NCI-H69 (cell line): ENCODE measurements at places on chromosomes 3 and 15.

DNA sequence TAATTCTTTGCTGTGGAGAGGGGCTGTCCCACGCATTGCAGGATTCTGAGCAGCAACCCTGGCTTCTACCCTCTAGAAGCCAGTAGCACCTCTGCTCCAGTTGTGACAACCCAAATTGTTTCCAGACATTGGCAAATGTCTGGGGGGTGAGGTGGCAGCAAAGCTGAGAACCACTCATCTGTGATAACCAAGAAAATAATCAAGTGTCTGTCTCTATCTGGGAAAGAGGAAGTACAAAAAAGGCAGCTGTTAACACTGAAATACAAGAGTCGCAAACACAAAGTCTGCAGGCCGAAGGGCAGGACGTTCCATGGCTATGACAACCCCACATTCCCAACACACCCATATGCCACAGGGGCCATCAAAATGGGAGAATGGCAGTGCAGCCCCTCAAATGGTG lies 42.2 kb upstream of the GNB5 start:
- DNase-seq, result no peak

DNA sequence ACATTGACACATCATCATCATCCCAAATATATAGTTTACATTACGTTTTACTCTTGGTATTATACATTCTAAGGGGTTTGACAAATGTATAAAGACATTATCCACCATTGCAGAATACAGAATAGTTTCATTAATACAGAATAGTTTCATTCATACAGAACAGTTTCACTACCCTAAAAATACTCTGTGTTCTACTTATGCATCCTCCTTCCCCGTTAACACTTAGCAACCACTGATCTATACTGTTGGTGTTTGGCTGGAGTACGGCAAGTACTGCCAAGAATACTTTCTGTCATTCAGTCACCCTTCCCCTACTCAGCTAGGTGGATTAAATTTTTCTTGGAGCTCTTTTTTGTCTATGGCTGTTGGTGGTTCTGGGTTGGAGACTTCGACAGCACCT lies 33.4 kb downstream of the LEKR1 start:
- DNase-seq, result no peak

DNA sequence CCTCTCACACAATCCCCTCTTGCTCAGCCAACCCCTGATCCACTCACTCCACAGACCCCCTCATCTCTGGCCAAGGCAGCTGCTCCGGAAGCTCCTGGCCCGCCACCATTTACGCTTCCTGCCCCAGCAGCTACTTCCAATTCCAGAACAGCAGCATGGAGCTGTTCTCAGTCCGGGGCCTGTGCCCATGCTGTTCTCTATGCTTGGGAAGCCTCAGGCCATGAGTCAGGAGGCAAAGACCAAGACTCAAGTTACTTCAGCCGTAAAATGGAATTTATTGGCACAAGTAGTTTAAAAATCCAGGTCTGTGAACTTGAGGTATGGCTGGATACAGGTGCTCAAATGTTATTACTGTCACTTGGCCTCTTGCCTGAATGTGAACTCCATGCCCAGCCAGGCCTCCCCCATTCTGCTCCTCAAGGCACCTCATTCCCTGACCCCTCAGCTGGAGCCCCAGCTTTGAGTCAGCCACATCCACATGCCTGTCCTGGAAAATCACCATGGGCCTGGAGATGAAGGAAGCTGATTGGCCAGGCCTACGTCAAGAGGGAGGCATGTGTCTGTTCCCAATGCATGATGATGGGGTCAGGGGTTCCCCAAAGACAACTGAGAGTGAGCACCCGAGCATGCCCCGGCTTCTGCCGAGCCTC lies 31.4 kb upstream of the CACNA2D2 start:
- no peak for DNase-seq

- no peak for DNase-seq
These were observed 1543.0 kb downstream of the OTOL1 start for GRCh38 chr3:163039636-163040035.

- peak; percentile 81 for DNase-seq
These were observed 22.2 kb downstream of the CP start for GRCh38 chr3:149199474-149199873.

DNA sequence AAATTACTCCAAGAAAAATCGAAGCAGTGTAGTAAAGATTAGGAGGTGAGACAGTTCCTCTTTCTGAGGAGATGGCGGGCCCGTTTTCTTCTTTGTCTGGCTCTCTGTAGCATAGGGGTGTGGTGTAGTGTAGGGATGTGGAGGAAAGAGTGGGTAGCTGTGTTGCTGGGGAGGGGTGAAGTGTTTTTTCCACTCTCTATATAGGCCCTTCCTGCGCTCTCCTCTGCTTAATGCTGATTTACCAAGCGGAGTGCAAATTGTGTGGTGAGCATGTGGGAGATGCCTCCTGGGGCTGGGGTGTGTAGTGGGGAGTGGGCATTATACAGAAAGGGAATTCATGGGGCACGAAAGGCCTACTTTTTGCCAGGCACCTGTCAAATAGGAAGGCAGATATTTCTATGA lies 94.9 kb downstream of the ST6GAL1 start:
- no peak for DNase-seq

DNA sequence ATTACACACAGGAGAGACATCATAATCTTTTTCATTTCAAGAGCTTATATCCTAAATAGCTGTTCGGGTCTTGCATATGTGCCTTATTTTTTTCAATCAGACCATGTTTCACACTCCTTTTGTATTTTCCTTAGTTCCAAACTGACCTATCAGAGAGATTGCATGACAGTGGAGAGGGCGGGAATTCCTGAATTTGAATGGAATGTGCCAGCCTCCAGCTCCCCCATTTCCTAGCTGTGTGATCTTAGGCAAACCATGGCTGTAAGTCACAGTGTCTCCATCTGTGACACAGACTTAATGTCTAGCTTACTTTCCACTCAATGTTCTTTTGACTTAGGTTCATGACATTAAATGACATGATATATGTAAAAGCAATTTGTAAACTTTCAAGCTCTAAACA lies 62.0 kb upstream of the CSTA start:
- DNase-seq, result no peak

- no peak for DNase-seq
These were observed 352.9 kb downstream of the FHIT start for GRCh38 chr3:60898321-60898720.

DNA sequence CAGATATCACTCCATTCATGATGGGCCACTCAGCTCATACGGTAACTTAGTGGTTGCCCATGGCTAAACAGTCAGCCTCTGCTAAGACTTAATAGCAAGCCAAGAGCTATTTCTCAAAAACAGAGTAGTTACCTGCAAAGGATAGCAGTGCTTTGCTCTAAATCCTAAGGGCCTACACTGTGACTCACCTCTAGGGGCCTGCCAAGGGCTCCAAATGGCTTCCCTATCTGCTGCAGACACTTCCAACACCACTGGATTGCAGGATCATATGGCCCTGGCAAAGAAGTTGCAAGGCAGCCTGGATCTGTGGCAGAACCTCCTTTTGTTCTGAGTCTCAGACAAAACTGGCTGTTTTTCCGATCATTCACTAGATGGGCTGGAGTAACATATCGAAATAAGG lies 17.8 kb downstream of the CGGBP1 start:
- no peak for DNase-seq

DNA sequence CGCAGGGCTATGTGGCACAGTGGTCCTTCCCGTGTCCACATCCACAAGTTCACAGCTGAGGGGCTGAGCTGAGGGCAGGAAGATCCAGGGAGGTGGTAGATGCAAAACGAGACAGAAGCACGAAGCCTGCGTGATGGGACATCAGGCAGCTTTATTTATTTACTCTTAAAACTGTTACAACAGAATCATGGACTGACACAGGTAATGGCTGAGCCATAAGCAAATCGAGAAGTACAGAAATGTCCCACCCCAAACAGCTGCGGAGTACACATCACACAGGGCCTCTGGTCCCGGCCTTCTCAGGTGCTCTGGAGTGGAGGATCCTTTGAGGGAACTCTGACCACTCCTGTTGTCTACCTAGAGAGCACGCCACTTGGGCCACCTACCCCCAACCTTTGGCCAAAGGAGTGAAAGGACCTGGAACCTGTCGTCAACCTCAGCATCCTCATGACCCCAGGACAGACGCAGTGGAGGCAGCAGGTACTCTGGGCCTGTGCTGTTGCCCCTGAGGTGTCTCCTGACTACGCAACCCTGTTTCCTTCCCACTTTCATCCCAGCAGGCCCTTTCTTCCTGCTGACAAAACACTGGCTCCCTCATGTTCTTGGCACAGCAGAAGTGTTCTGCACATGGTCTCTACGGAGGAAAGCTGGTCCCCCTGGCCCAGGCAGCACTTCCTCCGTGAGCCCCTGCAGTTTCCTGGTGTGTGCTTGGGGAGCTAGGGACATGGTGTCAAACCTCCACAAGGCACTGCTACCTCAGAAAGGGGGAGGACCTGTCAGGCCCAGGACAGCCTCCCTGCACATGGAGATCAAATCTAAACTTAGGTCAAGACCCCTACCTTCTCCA lies 47.8 kb downstream of the DHX30 start:
- DNase-seq, result no peak

GRCh38 chr15:31017311-31017710 lies 25.9 kb upstream of the MTMR10 start:
- DNase-seq, result peak; percentile 75

- peak; percentile 78 for DNase-seq
These were observed at the start of gene TNK2 for GRCh38 chr3:195907934-195908693. Gene TNK2 (minus strand): TSS chr3:195908551. CDS start chr3:195888588, 19,963 bp downstream.

DNA sequence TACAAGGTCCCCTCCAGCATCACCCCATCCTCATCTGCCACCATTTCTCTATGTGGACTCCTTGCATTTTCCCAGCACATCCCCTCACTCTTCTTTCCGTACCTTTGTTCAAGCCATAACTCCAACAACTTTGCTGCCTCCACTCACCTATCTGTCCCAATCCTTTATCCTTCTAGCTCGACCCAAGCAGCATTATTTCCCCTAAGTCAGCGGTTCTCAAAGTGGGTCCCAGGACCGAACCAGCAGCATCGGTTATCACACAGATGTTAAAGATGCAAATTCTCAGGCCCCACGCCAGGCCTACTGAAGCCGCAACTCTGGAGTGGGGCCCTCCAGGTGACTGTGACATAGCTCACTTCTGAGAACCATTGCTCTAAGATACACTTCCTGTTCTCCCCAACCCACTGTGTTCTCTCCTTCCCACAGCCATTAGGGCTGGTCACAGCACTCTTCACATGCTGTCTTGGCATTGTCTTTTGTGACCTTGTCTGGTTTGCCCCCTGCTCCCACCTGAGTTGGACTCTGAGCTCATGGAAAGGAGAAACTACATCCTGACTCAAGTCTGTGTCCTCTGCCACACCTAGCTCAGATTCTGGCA lies 56.2 kb downstream of the AAGAB start:
- no peak for DNase-seq

GRCh38 chr3:195699860-195700259 lies 20.9 kb upstream of the MUC20 start:
- DNase-seq, result no peak

DNA sequence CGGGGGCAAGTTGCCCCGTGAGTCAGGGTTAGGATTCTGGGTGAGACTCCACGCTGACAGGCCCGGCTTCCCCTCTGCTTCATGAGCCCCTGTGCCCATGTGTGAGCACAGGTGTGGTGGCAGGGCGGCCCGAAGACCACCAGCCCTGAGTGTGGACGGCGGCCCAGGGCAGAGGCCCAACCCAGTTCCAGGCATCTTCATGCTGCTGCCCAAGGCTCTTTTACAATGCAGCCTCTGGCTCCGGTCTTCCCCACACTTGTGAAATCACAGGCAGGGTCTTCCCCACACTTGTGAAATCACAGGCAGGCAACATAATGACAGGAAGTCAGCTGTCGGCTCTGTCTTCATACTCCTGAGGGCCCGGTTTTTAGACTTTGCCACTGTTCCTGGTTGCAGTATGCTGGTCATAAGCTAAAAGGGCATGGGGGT lies 78.8 kb downstream of the AAGAB start:
- DNase-seq, result no peak

DNA sequence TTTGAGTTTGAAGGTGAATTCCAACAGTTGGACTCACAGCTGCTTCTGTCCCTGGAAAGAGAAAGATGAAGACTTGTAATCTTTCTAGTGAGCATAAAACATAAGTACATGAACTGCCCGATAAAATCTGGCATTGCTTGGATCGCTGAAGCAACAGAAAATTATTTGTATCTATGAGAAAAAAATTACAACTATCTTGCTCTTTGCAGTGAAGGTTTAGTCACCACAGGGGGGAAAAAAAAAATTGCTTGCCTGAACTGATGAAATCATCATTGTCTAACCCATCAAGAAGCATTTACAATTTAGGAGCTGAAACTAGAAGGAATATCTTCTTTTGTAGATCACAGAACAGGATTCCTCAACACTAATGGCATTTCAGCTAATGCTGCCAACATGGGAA lies 20.0 kb downstream of the TMEM207 start:
- DNase-seq, result no peak

DNA sequence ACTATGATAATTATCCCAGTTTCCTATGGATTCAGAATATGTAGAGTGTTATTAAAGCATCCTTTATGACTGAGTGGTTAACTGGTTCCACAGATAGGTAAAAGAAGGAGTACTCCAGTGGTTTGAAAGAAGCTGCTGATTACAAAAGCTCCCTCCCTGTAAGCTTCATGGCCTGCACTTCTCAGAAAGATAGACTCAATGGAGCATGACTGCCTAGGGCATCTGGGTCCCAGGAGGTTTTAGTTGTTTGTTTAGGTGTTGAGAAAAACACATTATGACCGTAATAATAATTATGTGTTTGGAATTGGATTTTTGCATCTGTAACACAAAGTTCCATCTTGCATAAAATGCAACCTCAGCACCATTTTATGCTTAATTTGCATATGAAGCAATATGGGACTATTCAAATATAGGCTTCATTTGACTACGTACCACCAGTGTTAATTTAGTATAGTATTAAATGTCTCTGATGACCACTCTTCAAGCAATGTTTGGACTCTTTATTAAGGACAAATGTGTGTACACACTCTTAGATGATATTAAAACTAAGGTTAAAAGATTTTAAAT lies 121.1 kb downstream of the ROBO2 start:
- DNase-seq, result peak; percentile 92

GRCh38 chr15:51053571-51053970 lies 41.1 kb downstream of the TNFAIP8L3 start:
- DNase-seq, result no peak

- DNase-seq, result no peak
These were observed 7.3 kb downstream of the ADAMTS17 start for GRCh38 chr15:100334456-100334855.

DNA sequence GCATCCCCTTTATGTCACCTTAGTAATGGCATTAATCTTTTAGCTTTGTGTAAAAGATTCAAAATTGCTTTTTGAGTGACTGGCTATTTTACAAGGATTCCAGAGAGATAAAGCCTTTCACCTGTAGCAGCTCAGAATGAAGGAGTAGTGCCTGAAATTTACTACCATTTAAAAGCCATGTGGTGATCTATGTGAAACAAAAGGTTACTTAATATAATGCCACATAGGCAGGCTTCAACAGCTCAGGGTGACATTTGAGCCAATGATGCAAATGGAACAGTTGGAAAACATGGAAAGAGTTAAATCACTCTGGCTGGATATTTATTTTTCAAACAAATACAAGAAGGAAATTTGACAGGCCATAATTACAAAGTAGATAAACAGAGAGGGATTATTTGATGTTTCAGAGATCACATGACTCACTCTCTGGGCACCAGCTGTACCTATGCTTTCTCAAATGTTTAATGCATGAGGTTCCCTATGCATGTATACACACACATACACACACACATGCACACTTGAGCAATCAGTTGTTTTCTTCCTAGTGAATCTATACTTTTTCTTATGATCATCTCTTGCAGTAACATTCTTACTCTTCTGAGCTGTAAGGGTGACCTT lies 171.5 kb downstream of the ZMAT3 start:
- peak; percentile 99 for DNase-seq
